ENCODE measurements at places on chromosomes 3 and 15. TPM values are rescaled to one million over a fixed set of nuclear protein-coding genes. Genes with fewer than 3 reads are reported as not detected.

Gene KNL1
- total RNA-seq, result 1.2 TPM

Gene GXYLT2
- 3.6 TPM for total RNA-seq

DNA sequence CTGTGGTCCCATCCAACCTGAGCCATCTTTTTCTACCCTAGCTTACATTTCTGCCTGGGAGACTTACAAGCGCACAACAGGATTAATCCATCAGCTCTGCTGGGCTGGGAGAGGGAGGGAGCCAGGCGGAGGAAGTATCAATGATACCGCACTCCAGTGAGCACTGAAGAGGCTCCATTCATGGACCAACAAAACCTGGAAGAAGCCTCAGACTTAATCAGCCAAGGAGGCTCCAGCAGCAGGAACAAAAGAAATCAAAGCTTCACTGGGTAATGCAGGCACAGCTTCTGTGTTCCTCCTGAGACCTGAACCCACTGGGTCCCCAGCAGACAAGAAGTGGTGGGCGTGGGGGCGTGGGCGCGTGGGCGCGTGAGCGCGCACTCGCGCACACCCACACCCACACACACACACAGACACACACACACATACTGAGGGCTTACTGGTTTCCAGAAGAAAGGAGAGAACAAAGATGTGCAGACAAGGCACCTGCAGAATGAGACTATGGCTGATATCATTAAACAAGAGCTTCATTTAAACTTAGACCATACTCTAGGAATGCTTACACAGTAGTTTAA is 87.0 kb upstream of the BOC start:
- no peak for DNase-seq

GRCh38 chr3:131907796-131908195 is 127.0 kb downstream of the CPNE4 start:
- no peak for DNase-seq

Gene MCF2L2
- total RNA-seq, result 3.0 TPM

- DNase-seq, result no peak
Observed at GRCh38 chr3:155747946-155748290, 3.0 kb upstream of the PLCH1 start.

Gene MGLL
- total RNA-seq, result 75.1 TPM

All from ureter (tissue), 1 donor.